HFF-Myc (cell line): ENCODE measurements at places on chromosomes 3 and 15.

- DNase-seq, result peak; percentile 17
Measured at GRCh38 chr3:178966299-178967176, 105.1 kb downstream of the ZMAT3 start.

- no peak for DNase-seq
Measured at GRCh38 chr3:36881735-36882134, 63.1 kb downstream of the TRANK1 start.

DNA sequence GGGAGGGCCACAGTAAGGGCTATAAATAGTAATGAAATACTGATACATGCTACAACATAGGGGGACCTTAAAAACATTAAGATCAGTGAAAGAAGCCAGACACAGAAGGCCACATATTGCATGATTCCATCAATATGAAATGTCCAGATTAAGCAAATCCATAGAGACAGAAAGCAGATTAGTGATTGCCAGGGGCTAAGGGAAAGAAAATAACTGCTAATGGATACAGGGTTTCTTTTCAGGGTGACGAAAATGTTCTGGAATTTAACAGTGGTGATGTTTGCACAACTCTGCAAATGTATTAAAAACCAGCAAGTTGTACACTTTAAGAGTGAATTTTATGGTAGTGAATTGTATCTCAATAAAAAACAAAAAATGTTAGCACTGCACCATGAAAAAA lies 37.0 kb downstream of the PIK3R4 start:
- DNase-seq, result no peak

DNA sequence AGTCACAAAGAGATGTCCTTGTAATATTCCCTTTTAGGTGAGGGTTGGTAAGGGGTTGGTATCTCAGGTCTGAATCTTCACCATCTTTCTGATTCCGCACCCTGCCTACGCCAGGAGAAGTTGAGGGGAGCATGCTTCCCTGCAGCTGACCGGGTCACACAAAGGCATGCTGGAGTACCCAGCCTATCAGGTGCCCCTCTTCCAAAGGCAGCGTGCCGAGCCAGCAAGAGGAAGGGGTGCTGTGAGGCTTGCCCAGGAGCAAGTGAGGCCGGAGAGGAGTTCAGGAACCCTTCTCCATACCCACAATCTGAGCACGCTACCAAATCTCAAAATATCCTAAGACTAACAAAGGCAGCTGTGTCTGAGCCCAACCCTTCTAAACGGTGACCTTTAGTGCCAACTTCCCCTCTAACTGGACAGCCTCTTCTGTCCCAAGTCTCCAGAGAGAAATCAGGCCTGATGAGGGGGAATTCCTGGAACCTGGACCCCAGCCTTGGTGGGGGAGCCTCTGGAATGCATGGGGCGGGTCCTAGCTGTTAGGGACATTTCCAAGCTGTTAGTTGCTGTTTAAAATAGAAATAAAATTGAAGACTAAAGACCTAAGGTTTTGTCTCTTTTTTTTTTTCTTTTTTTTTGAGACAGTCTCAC lies 19.8 kb downstream of the TYRO3 start:
- DNase-seq, result no peak

GRCh38 chr3:39101022-39101689 lies 6.3 kb downstream of the GORASP1 start:
- no peak for DNase-seq

DNA sequence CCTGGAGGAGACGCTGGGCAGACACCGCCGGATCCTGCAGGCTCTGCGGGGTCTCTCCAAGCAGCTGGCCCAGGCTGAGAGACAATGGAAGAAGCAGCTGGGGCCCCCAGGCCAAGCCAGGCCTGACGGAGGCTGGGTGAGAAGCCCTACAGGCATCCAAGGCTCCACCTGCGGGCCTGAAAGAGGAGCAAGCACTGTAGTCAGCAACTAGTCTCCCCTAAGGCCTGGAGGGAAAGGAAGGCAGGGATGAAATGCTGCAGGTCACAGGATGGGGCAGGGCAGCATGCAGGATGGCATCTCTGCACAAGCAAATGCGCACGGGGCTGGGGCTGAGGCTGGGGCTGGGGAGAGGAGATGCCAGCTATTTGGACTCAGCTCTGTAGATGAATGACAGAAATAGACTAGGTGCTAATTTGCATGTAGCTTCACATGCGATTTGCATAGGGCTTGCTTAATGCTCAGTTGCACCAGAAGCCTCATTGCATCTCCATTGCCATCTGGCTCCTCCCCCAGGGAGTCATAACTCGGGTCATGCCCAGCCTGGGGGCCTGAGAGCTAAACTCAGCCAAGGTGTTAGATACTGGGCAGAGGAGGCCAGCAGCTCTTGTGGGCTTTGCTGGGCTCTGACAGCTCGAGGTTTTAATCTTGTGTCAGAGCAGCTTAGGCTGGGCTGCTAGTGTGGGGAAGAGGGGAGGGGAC lies 5.2 kb upstream of the CPLX3 start:
- DNase-seq, result no peak

GRCh38 chr15:91100814-91101607 lies 954 bp downstream of the SV2B start:
- no peak for DNase-seq

- DNase-seq, result no peak
Measured at GRCh38 chr3:123159926-123160635, 41.7 kb upstream of the SEC22A start.

GRCh38 chr15:40922608-40923005 lies 6.5 kb upstream of the DLL4 start:
- DNase-seq, result no peak

GRCh38 chr3:27721717-27722564 lies at the start of gene EOMES:
Gene EOMES, minus strand, starts transcription at chr3:27722323. Its CDS starts 29 bp downstream, at chr3:27722294.
- DNase-seq, result no peak

DNA sequence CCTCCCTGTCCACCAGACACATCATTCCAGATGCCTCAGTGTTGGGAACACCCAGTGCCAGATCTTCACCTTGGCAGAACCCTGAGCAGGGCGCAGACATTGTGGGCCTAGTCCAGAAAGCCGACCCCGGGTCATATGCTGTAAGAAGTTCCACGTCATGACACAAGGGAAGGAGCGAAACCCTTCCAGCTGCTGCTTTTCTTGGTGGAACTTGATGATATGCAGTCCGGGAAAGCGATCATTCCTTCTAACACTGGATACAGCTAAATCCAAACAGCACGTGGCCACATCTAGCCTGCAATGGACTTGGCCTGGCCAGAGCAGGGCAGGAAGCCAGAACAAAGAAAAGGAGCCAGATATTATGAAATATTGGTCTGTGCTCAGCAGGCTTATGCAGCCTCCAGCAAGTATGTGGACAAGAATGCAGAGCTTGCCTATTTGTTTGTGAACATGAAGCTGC lies 22.0 kb downstream of the GASK1A start:
- DNase-seq, result no peak

DNA sequence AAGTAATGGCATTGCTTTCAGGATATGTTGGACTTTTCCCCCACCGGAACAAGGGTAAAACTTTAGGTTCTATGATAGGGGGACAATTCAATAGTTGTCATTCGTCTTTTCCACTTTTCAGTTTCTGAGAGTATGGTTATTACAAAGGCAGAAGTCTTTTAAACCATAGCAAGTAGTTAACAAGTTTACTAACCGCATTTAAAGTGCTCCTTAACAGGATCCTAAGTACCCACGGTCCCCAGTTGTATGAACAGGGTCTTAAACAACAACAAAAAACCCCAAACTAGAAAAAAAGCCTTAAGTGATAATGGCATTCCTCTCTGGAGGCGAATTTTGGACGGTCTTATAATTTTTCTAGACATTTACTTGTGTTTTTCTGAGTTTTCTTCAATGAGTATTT lies 831 bp downstream of the IFT57 start:
- no peak for DNase-seq

DNA sequence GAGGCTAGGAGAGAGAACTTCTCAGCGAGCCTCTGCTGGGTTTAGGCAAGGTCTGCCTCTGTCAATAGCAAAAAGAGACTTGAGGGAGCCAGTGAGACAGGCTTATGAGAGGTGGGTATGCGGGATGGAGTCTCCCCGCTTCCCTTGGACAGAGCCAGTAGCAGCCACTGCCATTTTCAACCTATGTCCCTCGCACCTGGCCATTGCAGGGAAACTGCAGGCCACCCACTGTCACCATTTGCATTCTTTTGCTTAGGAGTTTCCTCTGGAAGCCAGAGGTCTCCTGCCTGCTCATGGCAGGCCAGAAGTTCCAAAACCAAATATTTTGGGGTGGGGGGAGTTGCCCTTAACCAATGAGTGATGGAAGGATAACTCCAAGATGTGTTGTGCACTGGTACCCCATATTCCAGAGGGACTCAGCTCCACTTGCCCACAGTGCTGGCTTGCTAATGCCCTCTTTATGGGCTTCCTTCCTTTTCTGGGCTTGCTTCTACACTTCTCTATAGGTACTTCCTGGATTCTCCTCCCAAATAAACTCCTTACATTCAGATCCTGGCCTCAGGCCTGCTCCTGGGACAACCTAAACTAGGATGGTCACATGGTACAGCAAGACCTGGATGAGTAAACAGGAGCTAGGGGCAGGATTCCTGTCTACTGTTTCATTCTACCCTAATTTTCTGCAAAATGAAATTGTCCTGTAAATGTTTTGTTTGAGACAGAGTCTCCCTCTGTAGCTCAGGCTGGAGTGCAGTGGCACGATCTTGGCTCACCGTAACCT lies 108.9 kb upstream of the PROK2 start:
- DNase-seq, result no peak

- DNase-seq, result no peak
Measured at GRCh38 chr3:159922861-159923312, 65.7 kb upstream of the IL12A start.

DNA sequence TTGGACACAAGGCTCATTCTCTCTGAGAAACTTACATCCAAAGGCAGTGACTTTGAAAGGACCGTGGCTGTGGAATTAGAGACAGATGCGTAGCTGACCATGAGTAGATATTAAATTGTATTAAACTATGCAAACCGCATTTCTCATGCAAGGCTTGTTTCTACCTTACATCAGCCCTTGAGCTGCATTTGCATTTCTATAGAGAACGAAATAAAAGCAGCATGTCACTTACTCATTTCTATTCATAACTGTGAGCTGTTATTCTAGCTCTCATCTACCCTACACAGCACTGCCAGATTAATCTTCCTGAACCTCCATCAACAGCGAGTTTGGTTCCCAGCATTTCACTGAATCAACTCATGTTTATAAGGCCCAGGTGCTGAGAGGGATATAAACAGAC lies 72.3 kb downstream of the THSD4 start:
- no peak for DNase-seq

- DNase-seq, result no peak
Measured at GRCh38 chr15:92098869-92099268, 245.4 kb downstream of the SLCO3A1 start.

DNA sequence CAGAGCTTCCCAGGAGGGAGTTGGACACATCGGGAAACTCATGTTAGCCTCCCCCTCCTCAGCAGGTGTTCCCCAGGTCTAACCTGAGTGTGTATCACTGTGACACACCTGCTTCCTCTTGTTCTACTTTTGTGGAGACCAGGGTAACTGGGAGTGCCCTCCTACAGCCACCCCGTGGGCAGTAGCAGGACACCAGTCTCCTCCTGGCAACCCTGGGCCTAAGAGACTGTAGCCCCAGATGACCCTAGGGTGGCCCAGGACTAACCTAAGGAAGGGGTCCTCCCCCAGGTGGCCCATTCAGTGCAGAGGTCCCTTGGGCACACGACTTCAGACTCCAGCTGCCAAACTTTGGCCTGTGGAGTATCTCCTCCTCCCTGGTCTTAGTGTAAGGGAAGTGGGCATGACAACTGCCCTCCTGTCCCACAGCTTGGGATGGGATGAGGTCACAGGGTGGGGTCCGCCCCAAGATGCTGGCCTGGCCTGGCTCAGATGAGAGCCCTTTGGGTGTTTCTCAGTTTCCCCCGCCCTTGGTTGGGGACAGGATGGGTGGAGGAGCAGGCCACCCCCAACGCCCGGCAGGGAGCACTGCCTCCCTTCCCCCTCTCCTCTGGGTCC lies 4.8 kb downstream of the CSK start:
- DNase-seq, result no peak
